ENCODE measurements at places on chromosomes 1 and 21. TPM values are rescaled to one million over a fixed set of nuclear protein-coding genes. Genes with fewer than 3 reads are reported as not detected.
A peak's percentile ranks its signal among the peaks of the same experiment; 100 is the strongest.

DNA sequence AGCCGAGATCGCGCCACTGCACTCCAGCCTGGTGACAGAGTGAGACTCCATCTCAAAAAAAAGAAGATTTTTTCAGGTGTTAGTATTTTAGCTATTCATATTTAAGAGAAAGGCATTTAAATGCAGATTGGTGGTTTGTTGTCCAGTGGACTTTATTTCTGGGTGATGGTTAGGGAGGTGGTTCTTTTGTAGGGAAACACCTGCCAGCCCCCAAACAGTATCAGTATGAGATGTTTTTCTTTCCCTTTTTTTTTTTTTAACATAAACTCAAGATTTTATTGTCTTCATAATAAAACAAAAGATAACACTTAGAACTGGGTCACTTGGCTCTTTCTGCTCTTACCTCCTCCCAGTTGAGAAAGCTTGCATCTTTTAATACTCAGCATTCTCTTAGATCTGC lies 9.9 kb downstream of the CCDC18 start:
- H3K27me3 ChIP-seq = no peaks in the 10 kb centered on the region
- peaks cover 34% of the 10 kb centered on the region for H3K36me3 ChIP-seq
- no peak overlapping the region for H3K4me3 ChIP-seq
- no peak overlapping the region for H3K27ac ChIP-seq
- DNase-seq = no peak

DNA sequence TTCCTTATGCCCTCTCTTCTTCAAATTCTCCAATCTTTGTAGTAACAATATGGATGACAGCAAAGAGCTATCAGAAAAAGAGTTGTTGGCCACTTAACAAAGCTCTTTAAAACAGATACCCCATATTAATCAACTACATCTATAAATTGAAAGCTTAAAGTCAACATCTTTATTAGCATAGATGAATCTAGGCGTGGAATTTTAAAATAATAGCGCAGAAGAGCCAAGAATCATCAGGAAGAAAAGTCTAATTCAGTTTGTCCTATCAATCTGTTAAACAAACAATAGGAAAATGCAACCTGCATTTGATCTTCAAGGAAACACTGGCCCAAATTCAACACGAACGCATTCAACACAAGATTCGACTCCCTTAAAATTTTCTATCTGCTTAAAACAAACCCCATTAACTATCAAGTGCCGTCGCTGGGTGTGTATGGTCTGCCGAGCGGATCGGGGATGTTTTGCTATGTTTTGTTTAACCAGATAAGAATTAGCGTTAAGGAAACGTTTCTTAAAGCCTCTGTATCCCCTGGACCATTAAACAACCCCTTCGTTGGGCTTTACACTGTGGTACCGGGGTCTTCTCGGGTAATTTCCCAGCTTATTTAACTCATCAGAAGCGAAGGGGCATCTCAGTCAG lies 1.0 kb downstream of the LYST start:
- no peak for DNase-seq
- H3K4me1 ChIP-seq = peaks cover 27% of the 10 kb centered on the region
- H3K27me3 ChIP-seq = no peaks in the 10 kb centered on the region

DNA sequence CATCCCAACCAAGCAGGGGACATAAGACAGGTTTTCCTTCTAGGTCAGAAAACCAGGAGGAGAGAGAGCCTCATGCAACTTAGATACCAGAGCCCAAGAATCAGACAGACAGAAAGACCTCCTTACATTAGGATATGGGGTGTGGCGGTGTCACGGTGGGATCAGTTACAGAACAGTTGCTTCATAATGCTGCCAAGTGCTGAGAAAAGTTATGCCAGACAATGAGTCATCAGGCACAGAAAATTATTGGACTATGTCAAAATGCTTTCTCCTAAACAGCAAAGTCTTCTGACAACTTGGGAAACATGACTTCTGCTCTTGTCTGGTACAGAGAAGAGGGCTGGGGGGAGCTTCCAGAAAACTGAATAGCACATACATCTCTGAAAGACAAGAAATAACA lies 1120.2 kb upstream of the TMPRSS15 start:
- H3K27ac ChIP-seq = no peak overlapping the region
- H3K27me3 ChIP-seq = no peaks in the 10 kb centered on the region
- no peaks in the 10 kb centered on the region for H3K4me1 ChIP-seq
- H3K4me3 ChIP-seq = no peak overlapping the region
- no peak for DNase-seq

DNA sequence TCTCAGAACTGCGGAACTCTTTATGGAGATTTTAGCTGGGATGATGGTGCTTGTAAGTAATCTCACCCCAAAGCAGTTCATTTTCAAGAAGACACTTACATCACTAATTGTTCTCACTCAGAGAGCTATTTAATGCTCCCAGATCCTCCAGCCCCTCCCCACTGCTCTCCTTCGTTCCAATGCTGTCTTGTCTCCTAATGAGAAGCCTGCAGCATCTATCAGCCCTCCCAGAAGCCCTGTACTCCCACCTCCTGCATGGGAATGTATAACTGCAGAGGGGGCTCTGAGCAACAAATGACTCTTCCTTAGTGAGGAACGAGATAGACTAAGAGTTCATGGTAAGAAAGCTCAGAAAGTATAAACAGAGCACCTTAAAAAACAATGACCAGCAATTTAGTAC lies 377.4 kb upstream of the RUNX1 start:
- H3K27ac ChIP-seq = no peak overlapping the region
- H3K4me3 ChIP-seq = no peak overlapping the region

DNA sequence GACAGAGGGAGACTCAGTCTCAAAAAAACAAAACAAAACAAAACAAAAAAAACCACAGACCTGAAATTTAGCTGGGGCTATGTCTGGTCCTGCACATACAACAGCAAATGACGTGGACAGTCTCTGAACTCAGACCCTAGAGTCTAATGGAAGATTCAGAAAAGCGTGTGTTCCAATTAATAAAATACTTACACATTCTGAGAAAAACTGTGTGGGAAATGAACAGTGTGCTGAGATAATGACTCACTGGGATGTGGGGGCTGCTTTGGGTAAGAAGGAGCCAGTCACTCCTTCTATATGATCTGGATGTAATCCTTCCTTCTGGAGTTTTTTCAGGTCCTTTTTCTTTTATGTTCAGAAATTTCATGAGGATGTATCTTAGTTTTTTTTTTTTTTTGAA lies 29.4 kb downstream of the CLDN14 start:
- no peak overlapping the region for H3K4me3 ChIP-seq
- H3K36me3 ChIP-seq = no peaks in the 10 kb centered on the region
- no peak overlapping the region for H3K27ac ChIP-seq
- no peaks in the 10 kb centered on the region for H3K27me3 ChIP-seq
- H3K4me1 ChIP-seq = no peaks in the 10 kb centered on the region

- H3K4me3 ChIP-seq = no peak overlapping the region
- peaks cover 3% of the 10 kb centered on the region for H3K36me3 ChIP-seq
- no peak for DNase-seq
- peaks cover 17% of the 10 kb centered on the region for H3K4me1 ChIP-seq
Observed at GRCh38 chr1:204155881-204156280, 4.0 kb upstream of the ETNK2 start.

- no peaks in the 10 kb centered on the region for H3K27me3 ChIP-seq
- H3K27ac ChIP-seq = peak within 1 kb of the TSS; percentile 41
- peak; percentile 97 for DNase-seq
- H3K36me3 ChIP-seq = peaks cover 12% of the 10 kb centered on the region
Observed at GRCh38 chr1:145957443-145958319, at the start of gene LIX1L. Gene LIX1L, minus strand, starts transcription at chr1:145958017. Its CDS starts 90 bp downstream, at chr1:145957927.

DNA sequence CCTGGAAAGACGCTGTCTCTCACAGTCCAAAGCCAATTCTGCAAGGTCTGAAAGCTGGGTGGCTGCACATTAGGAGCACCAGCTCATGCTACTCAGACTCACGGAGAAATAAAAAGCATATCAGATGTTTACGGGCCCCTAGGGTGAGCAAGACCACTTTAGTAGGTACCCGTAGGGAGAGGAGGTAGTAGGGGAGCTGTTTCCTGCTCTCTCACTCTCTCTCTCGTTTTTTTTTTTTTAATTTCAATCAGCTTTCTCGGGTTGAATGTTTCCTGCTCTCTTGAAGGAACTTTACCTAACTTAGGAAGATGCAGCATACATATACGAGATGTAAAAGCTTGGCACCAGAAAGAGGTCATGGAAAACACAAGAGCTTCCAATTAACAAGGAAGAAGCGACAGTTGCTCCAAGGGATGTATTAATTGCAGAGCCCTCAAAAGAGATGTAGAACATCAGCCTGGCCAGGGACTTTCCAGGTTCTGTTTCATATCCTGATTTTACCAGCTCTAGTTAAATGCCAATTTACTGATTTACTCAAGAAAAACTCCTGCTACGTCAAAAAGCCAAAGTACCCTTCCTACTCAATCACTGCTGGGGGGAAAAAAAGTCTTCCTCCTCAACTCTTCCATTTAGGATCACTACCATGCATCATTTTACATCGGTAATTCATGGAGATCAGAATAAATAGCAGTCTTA lies 3.1 kb downstream of the LORICRIN start:
- DNase-seq = no peak
- H3K36me3 ChIP-seq = no peaks in the 10 kb centered on the region
- peaks cover 64% of the 10 kb centered on the region for H3K27me3 ChIP-seq
- no peak overlapping the region for H3K27ac ChIP-seq

DNA sequence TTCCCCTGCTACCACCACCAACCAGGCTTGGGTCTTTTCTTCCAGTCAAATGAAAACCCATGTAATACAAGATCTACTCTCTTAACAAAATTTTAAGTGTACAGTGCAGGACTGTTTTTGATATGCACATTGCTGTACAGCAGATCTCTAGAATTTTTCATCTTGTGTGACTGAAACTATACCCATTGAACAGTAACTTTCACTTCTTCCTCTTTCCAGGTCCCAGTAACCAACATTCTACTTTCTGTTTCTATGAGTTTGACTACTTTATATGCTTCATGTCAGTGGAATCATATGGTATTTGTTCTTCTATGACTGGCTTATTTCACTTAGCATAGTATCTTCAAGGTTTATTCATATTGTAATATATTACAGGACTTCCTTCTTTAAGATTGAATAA lies 45.3 kb upstream of the PLPPR4 start:
- DNase-seq = no peak
- no peak overlapping the region for H3K4me3 ChIP-seq
- H3K36me3 ChIP-seq = no peaks in the 10 kb centered on the region
- H3K27me3 ChIP-seq = no peaks in the 10 kb centered on the region
- H3K27ac ChIP-seq = no peak overlapping the region
- H3K4me1 ChIP-seq = no peaks in the 10 kb centered on the region

- H3K4me1 ChIP-seq = no peaks in the 10 kb centered on the region
- no peaks in the 10 kb centered on the region for H3K36me3 ChIP-seq
- no peaks in the 10 kb centered on the region for H3K27me3 ChIP-seq
Observed at GRCh38 chr21:22342889-22343288, 1344.7 kb downstream of the NCAM2 start.

- no peak overlapping the region for H3K27ac ChIP-seq
- no peak overlapping the region for H3K4me3 ChIP-seq
- H3K36me3 ChIP-seq = no peaks in the 10 kb centered on the region
- no peak for DNase-seq
- H3K4me1 ChIP-seq = peaks cover 6% of the 10 kb centered on the region
- H3K27me3 ChIP-seq = no peaks in the 10 kb centered on the region
Observed at GRCh38 chr1:77406661-77407060, 124.8 kb downstream of the AK5 start.

DNA sequence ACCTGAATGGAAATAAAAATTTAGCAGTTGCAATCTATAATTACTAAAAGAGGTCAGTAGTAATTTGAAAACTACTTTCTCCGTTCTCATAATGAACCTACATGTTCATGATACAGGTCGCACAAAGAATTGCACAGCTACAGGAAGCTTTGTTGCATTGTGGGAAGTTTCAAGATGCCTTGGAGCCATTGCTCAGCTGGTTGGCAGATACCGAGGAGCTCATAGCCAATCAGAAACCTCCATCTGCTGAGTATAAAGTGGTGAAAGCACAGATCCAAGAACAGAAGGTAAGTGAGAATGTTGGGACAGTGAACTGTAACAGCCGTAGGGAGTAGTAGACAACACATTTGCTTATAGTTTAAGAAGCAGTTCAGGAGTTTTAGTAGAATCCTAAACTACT lies 68.8 kb upstream of the BMP8A start:
- peaks cover 4% of the 10 kb centered on the region for H3K4me1 ChIP-seq
- no peak for DNase-seq
- H3K36me3 ChIP-seq = peaks cover 78% of the 10 kb centered on the region
- no peak overlapping the region for H3K4me3 ChIP-seq
- H3K27ac ChIP-seq = no peak overlapping the region
- no peaks in the 10 kb centered on the region for H3K27me3 ChIP-seq

DNA sequence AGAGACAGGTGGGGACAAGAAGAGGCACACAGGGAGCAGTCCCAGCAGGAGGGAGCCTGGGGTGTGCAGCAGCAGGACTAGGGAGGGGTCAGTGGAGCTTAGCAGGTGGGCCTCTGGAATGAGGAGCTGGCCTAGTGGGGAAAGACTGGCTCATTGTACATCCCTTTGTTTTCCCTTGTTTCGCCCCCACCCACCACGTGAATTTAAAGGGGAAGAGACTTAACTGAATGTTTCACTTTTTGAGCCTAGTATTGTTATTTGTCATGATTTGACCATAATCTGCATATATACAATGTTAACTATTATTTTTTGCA lies 181.7 kb downstream of the DHRS3 start:
- H3K36me3 ChIP-seq = no peaks in the 10 kb centered on the region
- H3K27ac ChIP-seq = no peak overlapping the region
- DNase-seq = peak; percentile 30
- H3K27me3 ChIP-seq = no peaks in the 10 kb centered on the region

CELA2B gene
- not detected for total RNA-seq

PTPRF gene
- 11.0 TPM for total RNA-seq

FOXD3 gene
- total RNA-seq = 0.13 TPM

ICOSLG gene
- not detected for total RNA-seq

Data from SJSA1 (cell line).